Cardiac septum (tissue), 1 donor: ENCODE measurements at places on chromosomes 13 and 19.

GRCh38 chr13:34583181-34583580 lies 358.9 kb upstream of the NBEA start:
- no peak for DNase-seq

- peak; percentile 75 for DNase-seq
These were observed 2.6 kb downstream of the CIRBP start for GRCh38 chr19:1271528-1272422.

DNA sequence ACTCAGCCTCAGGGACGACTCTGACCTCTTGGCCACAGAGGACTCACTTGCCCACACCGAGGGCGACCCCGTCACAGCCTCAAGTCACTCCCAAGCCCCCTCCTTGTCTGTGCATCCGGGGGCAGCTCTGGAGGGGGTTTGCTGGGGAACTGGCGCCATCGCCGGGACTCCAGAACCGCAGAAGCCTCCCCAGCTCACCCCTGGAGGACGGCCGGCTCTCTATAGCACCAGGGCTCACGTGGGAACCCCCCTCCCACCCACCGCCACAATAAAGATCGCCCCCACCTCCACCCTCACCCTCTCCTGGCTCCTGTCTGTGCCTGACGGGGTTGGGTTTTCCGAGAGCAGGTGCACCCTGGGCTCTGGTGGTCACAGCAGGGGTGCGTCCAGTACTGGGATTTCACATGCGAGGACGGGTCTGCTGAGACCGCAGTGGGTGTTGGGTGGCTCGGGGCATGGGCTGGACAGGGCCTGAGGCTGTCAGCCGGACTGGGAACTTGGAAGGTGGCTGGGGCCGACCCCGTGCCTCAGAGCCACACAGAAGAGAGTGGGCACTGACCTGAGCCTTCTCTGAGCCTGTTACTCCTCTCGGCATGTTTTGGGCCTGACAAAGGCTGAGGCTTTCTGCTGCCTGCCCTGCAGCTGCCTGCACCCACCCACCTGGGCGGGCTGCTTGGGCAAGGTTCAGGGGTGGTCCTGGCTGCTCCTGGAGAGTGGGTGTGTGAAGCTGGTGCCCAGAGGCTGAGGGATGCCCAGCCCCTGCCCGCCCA lies 6.3 kb upstream of the HCN2 start:
- no peak for DNase-seq

DNA sequence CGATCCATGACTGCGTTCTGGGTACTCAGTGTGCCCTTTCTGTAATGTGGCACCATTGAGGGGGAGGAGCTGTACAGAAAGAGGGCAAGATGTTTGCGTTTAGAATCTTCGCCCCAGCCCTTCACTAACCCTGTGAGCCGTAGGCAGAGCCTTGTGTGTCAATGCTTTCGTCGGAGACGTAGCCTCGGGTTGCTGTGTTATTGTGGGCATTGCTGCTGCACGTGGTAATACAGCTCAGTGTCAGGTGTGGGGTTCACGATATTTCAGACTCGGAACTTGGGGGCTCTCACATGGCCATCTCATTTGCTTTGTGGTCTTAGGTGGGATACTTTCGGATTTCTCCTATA lies 6.1 kb downstream of the RPS9 start:
- no peak for DNase-seq

DNA sequence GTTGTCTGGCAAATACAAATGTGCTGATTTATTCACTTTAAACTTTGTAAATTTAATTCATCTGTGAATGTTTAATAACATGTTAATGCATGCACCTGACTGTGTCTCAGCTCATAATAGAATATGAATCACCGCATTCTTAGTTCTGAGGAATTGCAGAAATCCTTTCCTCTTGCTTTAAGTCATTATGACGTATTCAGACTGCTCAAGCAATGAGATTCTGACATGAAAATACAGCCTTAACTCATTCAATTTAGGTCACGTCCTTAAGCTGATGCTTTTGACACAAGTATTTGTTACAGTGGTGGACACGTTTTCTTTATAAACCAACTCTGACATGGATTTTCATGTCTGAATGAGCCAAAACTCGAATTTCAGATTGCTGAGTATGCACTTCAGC lies 541.0 kb upstream of the KLF12 start:
- no peak for DNase-seq

DNA sequence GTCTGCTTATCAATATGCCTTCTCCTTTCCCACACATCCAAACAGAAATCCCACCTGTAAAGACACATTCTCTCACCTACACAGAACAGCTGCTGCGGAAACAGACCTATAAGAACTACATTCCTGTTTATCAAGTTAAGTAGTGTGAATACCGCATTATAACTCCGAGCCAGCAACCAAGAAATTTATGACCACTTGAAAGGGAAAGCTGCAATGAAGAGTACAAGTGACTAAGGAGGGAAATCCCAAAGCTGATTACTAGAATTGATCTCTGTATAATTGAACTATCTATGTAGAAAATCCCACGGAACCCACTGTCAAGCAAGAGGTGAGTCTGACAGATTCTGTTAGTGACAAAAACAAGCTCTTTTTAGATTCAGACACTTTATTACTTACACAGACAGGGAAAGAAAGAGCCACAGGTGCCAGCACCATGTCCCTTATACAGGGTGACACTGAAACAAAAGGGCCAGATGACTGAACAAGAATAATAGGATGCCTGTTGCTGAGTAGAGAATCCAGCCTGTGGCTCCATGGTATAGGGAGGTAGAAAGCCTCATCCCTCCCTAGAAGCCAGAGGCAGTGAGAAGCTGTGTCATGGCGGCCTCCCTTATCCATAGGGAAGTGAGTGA lies 1.6 kb upstream of the IGFL4 start:
- no peak for DNase-seq
